Stimulated activated CD8-positive, alpha-beta memory T cell treated with anti-CD3 and anti-CD28 coated beads, Interleukin-15, amount 100 ng/mL, for 4 hours (primary cell): ENCODE measurements at places on chromosomes 6 and 20.

DNA sequence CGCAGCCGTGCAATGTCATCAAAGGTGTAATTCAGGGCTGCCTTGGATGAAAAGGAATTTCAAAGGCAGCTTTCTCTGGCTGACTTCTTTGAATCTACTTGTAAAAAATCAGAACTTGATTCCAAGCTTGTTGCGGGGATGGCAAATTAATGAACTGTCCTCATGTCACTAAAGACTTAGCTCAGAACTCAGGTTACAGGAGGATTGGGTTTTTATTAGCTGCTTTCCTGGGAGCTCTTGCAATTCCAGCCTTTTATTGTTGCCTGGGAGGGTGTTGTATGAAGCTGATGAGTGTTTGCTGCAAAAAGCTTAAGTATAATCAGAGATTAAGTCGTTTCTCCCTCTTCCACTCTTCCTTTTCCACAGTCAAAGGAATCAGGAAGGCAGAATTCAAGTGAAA, 113.0 kb upstream of the CDH4 start:
- no peak for DNase-seq

- no peak for DNase-seq
These were observed 598 bp downstream of the HLA-B start for GRCh38 chr6:31356216-31356945.

GRCh38 chr6:158011980-158012566, 30.4 kb downstream of the SYNJ2 start:
- no peak for DNase-seq

- no peak for DNase-seq
These were observed 30.9 kb downstream of the STK35 start for GRCh38 chr20:2132461-2132901.

DNA sequence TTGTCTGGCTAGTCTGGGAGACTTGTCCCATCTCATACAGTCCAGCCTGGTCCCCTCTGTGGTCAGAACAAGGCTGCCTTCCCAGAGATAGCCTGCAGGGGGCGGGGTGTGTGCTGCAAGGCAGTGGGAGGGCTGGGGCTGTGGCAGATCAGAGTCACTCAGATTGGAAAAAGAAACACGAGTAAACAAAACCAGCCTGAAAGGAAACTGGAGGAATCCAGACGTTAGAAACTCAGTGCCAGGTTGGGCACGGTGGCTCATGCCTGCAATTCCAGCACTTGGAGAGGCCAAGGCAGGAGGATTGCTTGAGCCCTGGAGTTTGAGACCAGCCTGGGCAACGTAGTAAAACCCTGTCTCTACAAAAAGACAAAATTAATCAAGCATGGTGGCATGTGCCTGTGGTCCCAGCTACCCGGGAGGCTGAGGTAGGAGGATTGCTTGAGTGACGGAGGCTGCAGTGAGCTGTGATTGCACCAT, 20.2 kb downstream of the LEMD2 start:
- DNase-seq, result peak; percentile 35

DNA sequence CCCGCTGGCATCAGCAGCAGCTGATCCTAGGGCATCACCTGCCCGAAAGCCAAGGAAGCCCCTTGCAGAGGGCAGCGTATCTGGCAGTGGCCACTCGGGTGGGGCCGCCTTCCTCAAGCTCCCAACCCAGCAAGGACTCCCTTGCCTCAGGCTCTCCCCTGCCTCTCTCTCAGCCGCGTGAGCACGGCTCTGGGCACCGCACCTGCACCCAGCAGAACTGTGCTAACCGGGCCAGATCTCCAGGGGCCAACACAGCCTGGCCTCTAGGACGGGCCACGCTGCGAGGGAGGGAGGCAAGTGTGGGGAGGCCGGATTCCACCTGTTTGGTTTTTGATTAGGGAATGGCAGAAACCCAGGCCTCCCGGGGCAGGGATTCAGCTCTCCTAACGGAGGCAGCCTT, 11.8 kb upstream of the MRGBP start:
- no peak for DNase-seq

DNA sequence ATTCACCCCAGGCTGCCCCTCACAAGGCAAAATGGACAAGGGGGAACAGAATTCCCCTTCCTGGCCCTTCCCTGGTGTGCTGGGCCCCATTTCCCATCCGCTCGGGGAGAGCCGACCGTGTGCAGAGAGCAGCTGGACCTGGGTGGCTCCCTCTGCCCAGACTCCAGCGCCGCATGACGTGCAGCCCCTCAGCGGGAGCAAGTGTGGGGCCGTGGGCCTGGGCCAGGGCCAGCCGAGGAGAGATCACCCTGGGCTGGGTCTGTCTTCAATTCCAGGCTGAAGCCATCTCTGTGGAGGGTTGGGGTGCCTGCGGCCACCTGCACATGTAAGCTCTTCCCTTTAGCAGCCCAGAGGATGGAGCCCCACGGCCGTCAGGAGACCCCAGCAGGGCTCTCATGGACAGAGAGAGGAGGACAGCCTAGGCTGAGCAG, 241.8 kb downstream of the TTLL2 start:
- no peak for DNase-seq

DNA sequence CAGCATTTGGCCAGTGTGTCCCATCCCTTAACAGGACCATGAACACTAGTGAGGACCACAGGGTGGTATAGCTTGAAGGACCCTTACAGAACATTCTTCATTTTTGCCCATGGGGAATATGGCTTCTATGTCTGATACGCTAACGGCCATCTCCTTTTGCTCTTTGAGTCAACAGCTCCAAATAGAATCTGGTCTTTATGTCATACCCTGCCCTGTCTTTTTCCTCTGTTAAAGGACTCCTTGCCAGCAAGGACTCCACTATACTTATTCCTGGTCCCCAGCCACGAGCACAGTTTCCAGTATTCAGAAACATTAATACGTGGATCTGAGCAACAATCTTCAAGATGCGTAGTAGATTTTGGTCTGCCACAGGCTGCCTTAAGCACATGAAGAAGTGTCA, 22.5 kb downstream of the SERPINB1 start:
- no peak for DNase-seq

GRCh38 chr6:144613859-144614258, 328.7 kb downstream of the UTRN start:
- no peak for DNase-seq

GRCh38 chr20:50916257-50916656, 15.0 kb downstream of the ADNP start:
- no peak for DNase-seq

DNA sequence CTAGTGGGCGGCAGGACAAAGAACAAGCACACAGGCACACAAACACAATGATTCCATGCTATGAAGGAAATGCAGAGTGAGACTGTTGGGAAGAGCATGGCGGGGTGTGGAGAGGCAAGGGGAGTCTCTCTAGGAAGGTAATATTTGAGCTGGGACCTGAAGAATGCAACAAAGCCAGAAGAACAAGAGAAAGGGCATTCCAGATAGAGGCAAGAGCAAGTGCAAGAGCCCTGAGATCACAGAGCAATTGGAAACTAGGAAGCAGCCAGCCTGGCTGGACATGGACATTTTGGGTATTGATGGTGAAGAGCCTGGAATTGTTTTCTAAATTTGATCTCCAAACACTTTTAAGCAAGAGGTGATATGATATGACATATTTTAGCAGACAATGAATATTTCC, 15.4 kb downstream of the SRXN1 start:
- no peak for DNase-seq

DNA sequence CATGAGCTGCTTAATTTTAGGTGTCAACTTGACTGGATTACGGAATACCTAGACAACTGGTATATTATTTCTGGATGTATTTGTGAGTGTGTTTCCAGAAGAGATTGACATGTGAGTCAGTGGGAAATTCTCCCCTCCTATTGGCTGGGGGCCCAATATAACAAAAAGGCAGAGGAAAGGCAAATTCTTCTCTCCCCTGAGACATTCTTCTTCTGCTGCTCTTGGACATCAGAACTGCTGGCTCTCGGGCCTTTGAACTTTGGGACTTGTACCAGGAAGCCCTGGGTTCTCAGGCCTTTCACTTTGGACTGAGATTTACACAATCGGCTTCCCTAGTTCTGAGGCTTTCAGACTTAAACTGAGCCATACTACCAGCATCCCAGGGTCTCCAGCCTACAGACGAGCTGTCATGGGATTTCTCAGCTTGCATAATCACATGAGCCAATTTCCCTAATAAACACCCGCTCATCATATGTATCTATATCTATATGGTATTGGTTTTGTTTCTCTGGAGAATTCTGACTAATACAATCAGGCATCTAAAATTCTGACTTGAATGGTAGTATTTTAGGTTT, 7.6 kb upstream of the BTN3A3 start:
- no peak for DNase-seq

- no peak for DNase-seq
These were observed 62.9 kb downstream of the SSR1 start for GRCh38 chr6:7249946-7250643.

GRCh38 chr6:131410785-131411184, 162.2 kb upstream of the ARG1 start:
- DNase-seq, result no peak

DNA sequence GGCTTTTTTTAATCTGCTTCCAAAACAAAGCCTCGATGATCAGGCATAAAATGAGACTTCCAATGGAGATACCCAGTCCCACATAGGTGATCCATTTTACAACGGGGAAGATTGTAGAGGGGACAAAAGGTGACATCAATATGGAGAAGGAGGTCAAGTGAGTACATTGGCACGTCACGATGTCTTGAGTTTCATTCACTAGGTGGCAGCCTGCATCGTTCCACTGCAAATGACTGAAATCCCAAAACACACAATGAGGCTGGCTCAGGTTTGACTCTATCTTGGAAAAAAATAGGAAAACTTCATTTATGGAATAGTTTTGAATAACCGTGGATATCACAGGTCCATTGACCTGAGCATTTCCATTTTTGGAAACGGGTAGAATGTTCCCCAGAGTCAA, 32.5 kb downstream of the ADGRF1 start:
- DNase-seq, result no peak

GRCh38 chr6:112173221-112173804, 81.1 kb downstream of the LAMA4 start:
- no peak for DNase-seq

DNA sequence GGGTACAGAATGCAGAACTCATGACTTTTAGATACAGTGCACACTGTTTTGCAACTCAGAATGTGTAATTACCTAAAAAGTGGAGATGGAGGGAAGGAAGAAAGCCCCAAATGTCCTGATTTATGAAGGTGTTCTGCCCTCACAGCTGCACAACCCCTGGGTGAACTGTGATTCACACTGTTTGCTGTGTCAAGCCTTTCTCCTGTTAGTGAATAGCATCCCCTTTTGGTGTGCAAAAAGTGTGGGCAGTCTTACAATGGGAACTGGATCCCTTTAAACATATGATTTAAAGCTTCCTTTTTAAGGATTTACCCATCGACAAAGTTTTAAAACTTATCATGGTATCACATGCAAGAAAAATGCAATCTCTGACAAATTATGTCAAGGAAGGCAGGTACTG, 633.4 kb upstream of the EPHA7 start:
- no peak for DNase-seq

GRCh38 chr20:38970302-38970701, 8.2 kb downstream of the DHX35 start:
- no peak for DNase-seq

DNA sequence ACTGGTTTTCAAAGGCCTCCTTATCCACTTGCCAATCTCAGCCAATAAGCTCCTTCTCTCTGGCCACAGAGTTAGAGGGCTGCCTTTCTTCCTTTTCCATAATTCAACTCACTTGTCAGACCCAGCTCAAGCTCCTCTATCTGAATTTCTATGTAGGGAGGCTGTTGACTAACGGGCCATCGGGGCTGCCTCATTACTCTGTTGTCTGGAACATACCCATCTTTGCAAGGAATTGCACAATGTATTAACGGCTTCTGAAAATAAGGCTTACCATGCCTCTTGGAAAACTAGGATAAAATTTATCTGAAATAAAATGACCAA, 28.5 kb upstream of the KIF6 start:
- no peak for DNase-seq

DNA sequence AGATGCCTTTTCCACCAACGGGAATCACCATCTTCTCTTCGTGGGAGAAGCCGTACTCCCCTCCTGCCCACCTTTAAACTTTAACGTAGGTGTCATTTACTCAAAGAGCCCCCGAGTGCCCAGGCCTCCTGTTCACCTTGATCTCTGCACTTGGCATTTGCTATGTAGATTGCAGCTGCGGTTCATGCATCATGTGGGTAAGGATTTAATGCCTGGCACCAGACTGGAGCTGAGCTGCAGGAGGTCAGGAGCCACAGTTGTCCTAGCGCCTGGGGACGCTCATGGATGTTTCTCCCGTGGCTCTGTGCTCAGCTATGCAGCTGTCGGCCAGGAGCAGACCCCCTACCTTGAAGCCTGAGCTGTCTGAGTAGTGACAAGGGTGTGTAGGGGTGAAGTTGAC, 133.7 kb downstream of the CDH4 start:
- no peak for DNase-seq

DNA sequence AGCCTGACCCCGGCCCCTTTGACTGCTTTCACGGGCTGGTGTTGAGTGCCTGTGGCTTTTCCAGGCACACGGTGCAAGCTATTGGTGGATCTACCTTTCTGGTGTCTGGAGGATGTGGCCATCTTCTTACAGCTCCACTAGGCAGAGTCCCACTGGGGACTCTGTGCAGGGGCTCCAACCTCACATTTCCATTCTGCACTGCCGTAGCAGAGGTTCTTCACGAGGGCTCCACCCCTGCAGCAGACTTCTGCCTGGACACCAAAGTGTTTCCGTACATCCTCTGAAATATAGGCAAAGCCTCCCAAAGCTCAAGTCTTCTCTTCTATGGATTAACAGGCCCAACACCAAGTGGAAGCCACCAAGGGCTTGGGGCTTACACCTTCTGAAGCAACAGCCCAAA, 691.5 kb upstream of the POU3F2 start:
- DNase-seq, result no peak

- peak; percentile 14 for DNase-seq
These were observed at the start of gene ISM1 for GRCh38 chr20:13220904-13221297. ISM1 (plus strand) TSS chr20:13221274; CDS start chr20:13221777, 503 bp downstream.

DNA sequence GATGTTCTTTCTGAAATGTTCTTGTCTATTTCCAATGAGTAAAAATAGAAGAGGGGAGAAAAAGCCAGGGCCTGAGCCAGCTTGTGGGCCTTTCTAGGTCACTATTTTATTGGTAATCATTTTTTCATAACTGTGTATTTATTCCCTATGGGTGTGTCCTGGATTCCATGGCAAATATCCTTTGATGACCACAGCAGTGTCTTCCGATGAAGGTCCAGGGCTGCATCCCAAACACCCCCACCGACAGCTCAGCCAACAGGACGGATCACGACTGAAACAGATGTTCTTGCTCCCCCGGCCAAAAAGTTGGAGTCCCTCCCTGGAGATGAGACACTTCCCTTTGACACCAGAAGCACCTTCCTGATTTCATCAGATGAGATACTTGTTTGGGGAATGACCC, 105.4 kb upstream of the PLEKHG1 start:
- no peak for DNase-seq
